ENCODE measurements at places on chromosomes 13 and 19.

DNA sequence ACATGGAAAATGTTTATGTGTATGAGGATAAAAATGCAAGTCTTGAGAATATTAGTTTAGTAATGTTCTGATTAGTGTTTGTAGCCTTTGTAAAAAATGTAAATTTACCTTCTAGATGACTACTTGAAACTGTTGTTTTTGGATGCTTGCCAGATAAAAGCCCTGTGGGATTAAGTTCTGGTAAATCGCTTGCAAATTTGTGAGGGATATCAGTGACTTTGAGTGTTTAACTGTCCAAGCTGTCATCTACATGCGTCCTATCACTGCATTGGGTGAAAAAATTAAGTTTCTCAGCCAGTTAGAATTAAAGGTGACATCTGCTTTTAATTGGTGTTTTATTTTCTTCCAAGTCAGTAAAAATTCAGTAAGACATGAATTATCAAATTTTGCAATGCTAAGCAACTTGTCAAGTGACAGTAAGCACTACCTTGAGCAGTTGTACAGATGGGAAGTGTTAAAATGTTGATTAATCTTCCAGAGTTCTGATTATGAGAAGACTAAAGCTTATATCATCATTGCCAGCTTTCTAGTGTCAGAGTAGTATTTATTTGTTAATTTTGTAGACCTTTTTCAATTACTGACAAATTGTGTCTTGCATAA, 88.0 kb downstream of the PCCA start:
- DNase-seq: no peak

DNA sequence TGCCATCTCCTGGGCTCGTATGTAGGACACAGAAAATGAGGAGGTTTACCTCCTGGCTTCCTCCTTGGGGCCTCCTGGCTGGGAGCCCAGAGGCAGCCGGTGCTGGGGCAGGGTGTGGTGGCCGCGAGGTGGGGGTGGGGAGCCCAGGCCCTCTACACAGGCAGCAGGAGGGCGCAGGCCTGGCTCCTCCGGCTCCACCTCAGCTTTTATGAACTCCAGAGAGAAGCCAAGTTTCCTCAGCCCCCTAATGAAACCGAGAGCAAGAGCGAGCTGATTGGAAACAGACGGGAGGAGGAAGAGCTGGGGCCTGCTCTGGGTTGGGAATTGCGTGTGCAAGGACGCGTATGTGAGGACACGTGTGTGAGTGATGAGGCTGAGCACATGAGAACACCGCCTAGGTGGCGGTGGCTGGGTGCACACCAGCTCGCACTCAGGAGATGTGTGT, 23.1 kb downstream of the LYL1 start:
- no peak for DNase-seq

- DNase-seq: peak; percentile 86
Measured at GRCh38 chr19:6161271-6161850, 25.9 kb downstream of the ACSBG2 start.

DNA sequence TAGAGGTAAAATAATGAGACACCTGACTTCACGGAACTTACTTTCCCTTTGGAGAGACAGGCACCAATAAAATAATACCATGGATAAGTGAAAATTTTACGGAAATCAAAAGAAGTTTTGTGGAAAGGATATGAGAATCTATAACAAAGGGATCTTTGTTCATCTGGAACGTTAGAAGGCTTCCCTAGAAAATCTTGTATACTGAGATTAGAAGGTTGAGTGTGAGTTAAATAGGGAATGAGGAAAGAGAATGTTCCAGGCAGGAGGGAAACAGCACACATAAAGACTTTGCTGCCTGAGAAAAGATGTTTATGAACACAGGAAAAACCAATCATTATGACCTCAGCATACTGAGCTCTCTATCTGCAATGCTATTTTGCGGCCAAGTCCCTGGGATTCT, 19.6 kb upstream of the RAP2A start:
- DNase-seq: no peak

GRCh38 chr13:107765724-107766401, 449.5 kb downstream of the LIG4 start:
- DNase-seq: no peak

DNA sequence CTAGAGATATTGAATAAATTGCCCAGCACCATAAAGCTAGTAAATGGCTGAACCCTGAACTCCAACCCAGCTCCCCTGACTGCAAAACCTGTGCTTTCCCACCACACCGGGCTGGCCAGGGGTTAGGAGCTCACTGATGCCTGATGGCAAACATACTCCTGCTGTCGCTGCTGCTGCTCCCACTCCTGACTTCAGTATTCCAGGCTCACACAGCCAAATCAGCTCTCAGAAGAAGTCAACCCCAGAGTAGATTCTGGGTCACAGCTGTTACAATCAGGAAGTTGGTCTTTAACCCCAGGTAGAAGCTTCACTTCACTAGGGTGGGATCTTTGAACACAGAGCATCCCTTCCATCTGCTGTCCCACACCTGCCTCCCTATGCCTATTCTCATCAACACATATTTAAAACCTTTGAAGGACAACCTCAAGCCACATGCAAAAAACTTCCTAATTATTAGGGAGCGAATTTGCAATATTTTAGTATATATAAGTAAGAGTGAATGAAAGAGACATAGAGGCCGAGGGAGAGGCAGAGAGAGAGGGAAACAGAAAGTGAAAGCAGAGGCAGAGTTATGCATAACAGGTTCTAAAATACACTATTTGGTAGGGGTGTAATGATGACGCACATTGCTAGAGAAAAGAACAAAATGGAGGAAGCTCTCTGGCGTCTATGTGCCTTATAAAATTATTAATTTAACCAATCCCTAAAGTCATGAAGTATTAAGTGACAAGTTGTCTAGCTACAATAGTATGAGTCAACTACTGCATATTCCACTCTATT, 99.4 kb upstream of the SERP2 start:
- DNase-seq: peak; percentile 55

DNA sequence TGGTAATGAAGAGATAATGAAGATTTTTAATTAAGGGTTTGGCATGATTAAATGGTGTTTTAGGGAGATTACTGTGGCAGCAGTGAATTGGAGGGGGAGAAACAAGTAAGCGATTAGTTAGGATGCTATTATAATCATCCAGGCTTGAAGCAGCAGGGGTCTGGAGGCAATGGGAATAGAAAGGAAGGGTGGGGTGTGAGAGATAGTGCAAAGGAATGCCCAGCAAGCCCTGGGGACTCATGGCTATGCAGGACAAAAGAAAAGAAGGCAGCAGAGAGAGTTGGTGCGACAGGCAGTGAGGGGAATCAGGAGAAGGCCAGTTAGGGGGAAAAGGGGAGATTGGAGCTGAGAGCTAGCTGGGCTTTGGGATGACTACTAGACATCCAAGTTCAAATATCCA, 34.5 kb downstream of the SOX21 start:
- no peak for DNase-seq

DNA sequence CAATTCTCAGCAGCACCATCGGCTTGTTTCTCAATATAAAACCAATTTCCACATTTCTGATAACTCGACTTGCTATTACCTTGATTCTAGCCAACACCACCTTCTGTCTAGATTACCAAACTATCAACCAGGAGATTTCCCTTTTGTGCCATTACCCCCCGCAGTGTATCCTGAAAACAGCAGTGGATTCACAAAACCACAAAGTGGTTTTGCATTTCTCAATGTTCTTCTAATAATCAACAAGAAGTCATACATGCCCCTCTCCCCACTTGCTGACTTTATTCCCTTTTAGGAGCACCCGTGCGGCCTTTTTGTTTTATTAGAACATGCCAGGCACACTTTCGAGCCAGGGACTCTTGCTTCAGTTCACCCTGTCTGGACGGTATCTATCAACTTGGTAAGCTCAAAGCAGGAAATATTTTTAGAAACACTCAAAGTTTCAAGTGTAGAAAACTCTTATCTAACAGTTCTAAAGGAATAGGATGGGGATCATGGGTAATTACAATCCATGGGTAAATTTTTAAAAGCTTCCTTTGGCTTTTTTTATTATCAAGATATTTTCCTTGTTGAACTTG, 967.4 kb downstream of the EFNB2 start:
- DNase-seq: no peak

DNA sequence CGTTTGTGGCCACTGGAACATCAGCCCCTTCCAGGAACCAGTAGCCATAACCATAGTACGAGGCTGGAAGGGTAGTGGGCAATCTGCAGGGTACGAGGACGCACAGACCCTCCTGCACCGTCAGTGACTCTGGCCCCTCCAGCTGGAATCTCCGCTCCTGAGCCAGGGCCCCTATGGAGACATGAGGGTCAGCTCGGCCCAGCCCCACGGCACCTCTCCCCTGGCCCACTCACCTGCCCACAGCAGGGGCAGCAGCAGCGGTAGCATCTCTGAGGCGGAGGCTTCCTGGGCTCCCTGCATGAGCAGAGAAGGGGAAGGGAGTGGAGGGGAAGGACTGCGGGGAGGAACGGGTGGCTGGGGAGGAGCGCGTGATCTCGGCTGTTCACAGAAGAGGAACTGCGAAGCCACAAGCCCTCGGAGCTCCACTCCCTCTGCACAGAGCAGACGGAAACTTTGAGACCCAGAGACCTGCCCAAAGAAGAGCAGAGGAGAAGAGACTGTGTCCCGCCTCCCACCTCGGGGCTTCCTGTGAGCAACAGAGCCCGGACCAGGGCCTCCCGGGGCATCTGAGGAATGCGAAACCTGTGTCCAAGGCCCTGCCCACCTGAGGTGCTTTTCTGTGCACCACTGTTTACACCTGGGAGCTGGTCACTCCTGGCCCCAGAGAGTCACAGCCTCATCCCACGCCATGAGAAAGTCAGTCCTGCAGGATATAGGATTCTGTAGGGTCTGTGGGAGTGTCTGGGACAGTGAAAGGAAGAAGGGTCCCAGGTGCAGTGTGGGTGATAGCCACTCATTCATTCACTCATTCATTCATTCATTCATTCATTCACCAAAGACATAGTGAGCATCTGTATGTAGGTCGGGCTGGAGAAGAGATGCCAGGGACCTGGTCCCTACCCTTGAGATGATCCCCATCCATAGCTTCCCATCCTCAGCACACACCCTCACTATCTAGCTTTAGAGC, at the start of gene SIGLEC6:
Gene SIGLEC6 (minus strand): TSS at position 322 of the 967 bp plus-strand sequence. CDS start 22 bp downstream, at position 300.
- DNase-seq: peak; percentile 76

DNA sequence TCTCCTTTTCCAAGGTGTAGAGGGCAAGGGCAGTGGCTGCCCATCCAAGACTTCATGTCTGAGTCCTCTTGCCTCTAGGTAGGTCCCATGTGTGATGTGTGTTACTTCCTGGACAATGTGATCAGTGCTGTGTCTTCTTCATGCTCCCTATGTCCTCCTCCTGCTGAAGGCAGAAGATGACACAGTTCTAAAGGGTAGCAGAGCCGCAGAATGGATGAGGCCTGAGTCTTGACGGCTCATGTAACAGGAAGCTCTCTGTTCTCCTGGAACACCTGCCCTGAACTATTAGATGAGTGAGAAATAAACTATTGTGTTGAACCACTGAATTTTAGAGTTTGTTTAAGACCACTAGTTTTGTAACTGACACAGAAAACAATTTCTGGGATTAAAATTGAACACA, 165.9 kb downstream of the NDFIP2 start:
- no peak for DNase-seq

- no peak for DNase-seq
Measured at GRCh38 chr13:106681997-106682396, 114.1 kb upstream of the ARGLU1 start.

Measured in CD4-positive, alpha-beta T cell treated with Interleukin-15 for 1 hour (primary cell).